Activated CD8-positive, alpha-beta memory T cell treated with anti-CD3 and anti-CD28 coated beads, Interleukin-2, amount 10 ng/mL, durations not matched to agents 7 days and 5 days (primary cell): ENCODE measurements at places on chromosomes 16 and 17.

DNA sequence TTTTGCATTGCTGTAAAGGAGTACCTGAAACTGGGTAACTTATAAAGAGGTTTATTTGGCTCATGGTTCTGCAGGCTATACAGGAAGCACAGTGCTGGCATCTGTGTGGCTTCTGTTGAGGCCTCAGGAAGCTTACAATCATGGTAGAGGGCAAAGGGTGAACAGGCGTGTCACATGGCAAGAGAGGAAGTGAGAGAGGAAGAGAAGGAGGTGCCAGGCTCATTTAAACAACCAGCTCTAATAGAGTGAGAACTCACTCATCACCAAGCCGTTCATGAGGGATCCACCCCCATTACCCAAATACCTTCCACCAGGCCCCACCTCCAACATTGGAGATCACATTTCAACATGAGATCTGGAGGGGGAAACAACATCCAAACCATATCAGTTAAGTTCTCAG, 16.4 kb upstream of the CLEC19A start:
- no peak for DNase-seq

- DNase-seq, result no peak
Observed at GRCh38 chr17:61279476-61280145, 120.0 kb upstream of the TBX2 start.

DNA sequence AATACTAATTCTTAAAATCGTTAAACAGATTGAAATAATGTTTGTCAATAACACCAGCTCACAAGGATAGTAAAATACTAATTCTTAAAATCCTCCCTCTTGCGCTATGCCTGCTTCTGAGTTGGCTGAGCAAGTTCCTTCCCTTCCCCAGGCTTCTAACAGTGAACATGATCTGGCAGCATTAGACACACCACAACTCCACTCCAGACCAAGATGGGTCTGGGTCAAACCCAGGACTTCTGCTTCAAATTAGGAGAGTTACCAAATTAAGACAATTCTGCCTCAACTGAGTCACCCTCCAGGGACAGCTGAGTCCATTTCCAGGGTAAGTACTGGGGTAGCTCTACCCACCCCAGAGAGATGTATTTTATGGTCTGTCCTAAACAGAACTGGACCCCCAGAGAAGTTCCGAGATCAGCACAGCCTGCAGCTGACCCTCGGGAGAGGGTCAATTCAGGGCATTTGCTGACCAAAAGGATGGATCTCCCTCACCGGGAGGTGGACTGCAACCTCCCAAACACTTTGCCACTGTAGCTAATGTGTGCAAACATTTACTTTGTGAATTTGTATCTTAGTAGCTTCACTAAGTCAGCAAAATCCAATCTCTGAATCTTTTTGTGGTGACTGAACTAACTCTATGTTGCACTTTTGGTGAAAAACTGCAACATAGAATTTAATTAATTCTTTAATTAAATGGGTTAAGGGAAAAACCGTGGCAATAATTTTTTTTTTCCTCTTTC, 48.8 kb downstream of the ADCY9 start:
- no peak for DNase-seq

GRCh38 chr16:3234543-3234856, 458 bp downstream of the ZNF200 start:
- no peak for DNase-seq

DNA sequence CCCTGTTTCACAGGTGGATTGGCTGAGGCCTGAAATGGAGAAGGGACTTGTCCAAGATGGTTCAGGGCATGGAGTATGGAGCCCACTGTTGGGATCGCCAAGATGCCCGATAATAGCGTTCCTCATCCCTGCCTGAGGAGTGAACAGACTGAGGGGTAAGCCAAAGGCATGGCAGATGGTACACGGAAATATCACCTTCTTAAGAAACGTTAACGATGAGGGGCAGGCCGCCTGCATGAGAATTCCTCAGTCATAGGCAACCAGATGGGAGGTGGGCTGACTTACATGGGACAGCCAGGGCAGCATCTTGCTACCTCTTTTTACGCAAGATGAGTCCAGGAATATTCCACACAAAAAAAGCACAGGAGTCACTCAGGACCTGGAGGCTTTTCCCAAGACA, 188.1 kb downstream of the CCDC182 start:
- no peak for DNase-seq

GRCh38 chr16:9192746-9193145, 101.3 kb downstream of the HAPSTR1 start:
- no peak for DNase-seq
